ENCODE measurements at places on chromosomes 3 and 15.

DNA sequence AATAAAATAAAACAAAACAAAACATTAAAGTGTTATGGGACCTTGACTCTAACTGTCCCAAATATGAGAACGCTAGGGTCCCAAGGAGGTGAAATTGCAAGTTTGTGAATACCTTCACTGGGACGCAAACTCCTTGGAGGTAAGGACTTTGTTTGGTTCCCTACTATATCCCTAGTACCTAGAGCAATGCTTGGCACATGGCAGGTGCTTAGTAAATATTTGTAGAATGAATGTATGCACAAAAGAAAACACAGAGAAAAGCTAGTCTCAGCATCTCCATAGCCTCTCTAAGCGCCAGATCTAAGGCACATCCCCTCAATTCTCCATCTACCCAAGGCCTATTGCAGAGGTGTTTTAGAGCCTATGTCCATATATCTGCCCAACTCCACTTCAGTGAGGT, 30.5 kb downstream of the GPR176 start:
- no peak for DNase-seq

DNA sequence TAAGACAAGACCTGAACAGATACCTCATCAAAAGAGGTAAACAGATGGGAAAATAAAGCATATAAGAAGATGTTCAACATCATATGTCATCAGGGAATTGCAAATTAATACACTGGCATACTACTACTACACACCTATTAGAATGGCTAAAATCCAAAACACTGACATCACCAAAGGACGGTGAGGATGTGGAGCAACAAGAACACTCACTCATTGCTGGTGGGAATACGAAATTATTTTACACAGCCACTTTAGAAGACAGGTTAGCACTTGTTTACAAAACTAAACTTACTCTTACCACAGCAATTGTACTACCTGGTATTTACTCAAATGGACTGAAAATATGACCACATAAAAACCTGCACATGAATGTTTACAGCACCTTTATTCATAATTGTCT, 119.6 kb downstream of the GSK3B start:
- no peak for DNase-seq

DNA sequence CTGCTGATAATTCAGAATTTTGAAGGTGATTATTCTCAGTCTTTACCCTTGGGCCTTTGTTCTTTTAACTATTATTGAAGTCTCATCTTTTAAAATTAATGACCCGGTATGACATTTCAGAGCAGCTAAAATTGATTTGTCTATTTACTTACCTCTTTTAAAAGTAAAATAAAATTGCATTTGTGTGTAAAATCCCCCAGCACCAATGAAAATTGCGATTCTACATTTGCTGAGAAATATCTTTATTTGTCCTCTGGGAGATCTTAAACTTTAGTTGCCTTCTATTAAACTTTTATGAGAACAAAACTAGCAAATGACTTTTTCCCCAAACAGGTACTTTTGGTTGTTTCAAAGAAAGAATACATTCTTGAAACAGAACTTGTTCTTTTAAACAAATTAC, 7.5 kb upstream of the IL5RA start:
- no peak for DNase-seq

- no peak for DNase-seq
These were observed 111.5 kb downstream of the THSD4 start for GRCh38 chr15:71226536-71227455.

GRCh38 chr3:152335273-152335672, 66.5 kb downstream of the MBNL1 start:
- no peak for DNase-seq

GRCh38 chr3:138328341-138328740, 1.3 kb downstream of the NME9 start:
- DNase-seq = no peak

GRCh38 chr3:145807990-145808389, 353.0 kb downstream of the PLOD2 start:
- no peak for DNase-seq

DNA sequence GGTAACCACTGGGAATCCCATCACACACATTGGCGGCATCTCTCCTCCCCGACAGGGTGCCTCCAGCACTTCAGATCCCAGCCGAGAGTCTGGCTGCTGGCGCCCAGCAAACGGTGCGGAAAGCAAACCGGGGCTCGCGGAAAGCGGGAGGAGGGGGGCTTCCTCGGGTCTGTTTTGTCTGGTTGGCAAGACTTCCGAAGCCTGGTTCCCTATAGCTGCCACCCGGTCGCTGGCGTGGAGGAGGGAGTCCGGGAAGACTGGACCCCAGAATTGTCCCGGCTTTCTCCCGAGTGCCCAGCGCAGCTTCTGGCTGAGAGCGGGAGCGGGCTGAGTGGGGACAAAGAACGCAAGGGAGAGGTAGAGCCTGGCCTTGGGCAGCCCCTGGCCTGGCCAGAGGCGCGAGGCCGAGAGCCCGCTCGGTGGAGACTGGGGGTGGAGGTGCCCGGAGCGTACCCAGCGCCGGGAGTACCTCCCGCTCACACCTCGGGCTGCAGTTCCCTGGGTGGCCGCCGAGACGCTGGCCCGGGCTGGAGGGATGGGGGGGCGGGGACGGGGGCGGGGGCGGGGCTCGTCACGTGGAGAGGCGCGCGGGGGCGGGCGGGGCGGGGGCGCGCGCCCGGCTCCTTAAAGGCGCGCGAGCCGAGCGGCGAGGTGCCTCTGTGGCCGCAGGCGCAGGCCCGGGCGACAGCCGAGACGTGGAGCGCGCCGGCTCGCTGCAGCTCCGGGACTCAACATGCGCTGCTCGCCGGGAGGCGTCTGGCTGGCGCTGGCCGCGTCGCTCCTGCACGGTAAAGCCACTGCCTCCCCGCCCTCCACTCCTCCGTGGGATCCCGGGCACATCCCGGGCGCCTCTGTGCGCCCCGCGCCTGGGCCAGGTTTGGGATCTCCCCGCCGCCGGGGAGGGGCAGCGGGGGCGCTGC, at the start of gene CHRNA7:
CHRNA7 (plus strand) TSS at position 654 of the 920 bp plus-strand sequence; CDS start at position 734, 80 bp downstream.
- DNase-seq = peak; percentile 3

DNA sequence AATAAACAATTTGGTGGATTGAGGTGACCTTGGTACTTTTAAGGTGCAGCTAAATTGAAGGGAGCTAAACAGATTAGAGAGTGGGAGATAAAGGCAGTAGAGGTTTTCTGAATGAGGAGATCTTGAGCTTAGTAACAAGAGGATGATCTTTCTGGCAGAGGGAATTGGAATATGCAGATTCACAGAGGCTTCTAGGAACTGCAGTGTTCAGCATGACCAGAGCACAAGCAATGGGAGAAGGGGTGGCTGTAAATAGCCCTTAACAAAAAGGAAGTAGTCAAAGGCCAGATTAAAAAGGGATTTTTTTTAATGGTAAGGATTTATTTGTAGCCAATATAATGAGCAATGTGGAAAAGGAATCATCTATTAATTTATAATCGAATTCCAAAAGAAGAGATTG, 5.7 kb upstream of the BNIP2 start:
- DNase-seq = no peak

Measured in B cell (primary cell).